ENCODE measurements at places on chromosomes 5 and 9. TPM values are rescaled to one million over a fixed set of nuclear protein-coding genes. Genes with fewer than 3 reads are reported as not detected.

- DNase-seq, result no peak
Measured at GRCh38 chr5:54080831-54081230, 229.5 kb downstream of the ARL15 start.

DNA sequence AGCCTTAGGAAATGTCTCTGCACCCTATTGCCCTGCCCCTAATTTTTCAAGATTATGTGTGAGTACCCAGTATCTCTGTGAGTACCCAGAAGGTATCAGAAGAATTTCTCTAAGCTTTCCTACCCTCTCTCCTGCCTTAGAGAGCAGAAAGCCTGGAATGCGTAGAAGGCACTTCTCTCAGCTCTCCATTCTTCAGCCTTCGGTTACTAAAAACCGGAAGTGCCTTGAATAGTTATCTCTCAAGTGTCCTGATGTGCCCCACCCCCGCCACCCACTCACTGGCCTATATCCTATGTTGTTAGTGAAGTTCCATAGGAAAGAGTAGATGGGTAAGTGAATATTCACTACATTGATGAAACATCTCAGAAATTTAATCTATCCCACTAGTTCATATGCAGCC lies 210.7 kb upstream of the CDH10 start:
- DNase-seq, result no peak

DNA sequence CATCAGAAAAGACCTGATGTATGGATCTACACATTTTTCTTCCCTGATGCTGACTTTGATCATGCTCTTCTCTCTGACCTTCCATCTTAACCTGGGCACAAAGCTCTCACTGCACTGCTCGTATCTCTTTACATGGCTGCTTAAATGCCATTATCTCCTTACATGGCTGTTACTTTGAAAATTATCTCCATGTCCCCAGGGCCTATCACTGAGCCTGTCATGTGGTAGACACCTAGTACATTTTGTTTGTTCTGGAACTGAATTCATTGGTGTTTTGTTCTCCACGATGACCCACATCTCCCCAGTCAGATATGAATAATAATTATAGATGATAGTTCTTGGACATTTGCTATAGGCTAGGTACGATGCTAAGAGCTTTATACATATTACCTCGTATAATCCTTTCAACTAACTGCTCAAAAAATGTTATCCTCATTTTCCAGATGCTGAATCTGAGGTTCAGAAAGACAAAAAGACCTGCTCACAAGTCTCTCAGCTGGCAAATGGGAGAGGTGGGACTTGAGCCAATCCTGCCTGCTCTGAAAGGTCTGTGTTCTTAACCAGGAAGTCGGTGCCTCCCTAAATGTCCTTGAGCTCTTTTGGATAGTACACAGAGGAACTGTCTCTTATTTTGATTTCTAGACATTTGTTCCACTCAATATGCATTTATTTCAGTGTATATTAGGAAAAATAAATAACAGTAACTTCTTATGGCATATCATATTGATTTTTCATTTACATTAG lies 9.8 kb upstream of the CPEB4 start:
- no peak for DNase-seq

DNA sequence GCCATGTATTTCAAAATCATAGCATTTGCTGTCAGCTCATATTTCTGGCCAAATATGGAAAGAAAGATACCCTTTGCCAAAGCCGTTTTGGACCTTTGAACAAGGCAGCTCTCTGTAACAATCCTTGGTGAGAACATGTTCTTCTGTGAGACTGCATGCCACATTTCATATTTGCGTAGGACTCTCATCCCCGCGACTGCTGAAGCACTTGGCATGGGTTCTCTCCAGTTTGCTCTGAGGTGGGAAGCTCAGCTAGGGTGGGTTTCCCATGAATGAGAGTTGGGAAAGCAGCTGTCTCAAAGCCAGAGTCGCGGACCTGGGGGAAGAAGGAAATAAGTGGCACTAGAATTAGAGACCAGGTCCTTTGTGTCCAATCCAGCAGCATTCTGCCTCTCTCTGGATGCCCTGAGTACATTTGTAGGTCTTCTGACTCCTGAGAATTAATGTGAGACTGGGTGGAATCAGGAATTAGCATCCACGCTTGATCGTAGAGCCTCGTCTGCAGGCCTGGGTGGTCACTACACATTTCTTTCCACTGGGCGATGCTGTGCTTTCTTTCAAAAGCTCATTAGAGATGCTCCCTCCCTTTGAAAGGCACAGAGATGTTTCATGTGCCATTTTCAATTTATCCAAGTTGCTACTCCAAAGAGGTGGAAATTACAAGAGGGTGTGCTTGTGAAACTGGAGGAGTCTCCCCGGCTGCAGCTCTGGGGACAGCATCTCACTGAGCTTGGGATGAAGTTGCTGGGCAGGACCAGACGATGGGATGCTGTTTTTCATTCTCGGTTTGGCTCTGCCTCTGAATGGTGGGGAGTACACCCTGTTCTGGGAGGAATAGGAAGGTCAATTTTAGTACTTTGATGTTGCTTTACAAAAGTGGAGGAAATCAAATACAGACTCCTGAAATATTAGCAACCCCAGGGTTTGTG lies 197.2 kb downstream of the GADD45G start:
- DNase-seq, result no peak

GRCh38 chr5:133331941-133332340 lies 280.1 kb downstream of the HSPA4 start:
- DNase-seq, result no peak

DNA sequence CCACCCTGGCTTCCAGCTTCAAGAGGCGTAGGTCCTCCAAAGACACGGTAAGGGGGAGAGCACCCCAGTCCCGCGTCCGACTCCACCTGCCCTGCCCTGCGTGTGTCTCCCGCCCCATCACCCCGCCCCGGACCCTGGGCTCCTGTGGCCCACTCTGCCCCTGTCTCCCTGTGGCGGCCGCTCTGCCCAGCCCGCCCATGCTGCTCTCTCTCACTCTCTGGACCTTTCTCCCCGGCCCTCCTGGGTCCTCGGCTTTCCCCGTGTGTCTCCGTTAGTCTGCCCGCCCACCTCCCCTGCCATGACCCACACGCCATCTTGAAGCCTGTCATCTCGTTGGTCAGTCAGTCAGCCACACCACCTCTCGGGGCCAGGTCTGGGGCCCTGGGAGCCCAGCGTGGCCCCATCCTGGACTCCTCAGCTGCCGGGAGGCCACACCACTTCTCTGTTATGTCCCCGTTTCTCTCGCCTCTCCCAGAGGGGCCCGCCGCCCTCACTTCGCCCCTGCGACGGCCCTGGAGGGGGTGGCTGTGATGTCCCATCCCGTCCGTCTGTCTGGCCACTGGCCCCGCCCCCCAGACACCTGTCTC lies 4.5 kb downstream of the LRRC26 start:
- DNase-seq, result no peak

Gene MEGF10
- total RNA-seq, result 10.2 TPM

Gene ZNF658
- 2.9 TPM for total RNA-seq

Gene LCNL1
- total RNA-seq, result 0.44 TPM

Gene KCNN2
- total RNA-seq, result 0.59 TPM
